LHCN-M2 (cell line): ENCODE measurements at places on chromosomes 11 and 22. TPM values are rescaled to one million over a fixed set of nuclear protein-coding genes. Genes with fewer than 3 reads are reported as not detected.

The OR52N5 gene
- total RNA-seq: not detected in 2 replicates

The KCTD14 gene
- 1.2 and 1.9 TPM in 2 replicates for total RNA-seq

The RAG2 gene
- total RNA-seq: not detected in 2 replicates

The RFPL1 gene
- not detected in 2 replicates for total RNA-seq

The OR51B2 gene
- total RNA-seq: not detected in 2 replicates

The TMEM121B gene
- total RNA-seq: 0.13 and 0.29 TPM in 2 replicates

The NECTIN1 gene
- total RNA-seq: 3.3 and 3.8 TPM in 2 replicates

The BTG4 gene
- total RNA-seq: 0.17 TPM in 1 of 2 replicates, not detected in the other

The PVALB gene
- not detected in 2 replicates for total RNA-seq

The CARNS1 gene
- 0.32 and 0.40 TPM in 2 replicates for total RNA-seq

The MIOX gene
- not detected in 2 replicates for total RNA-seq

The MS4A14 gene
- total RNA-seq: 0.11 TPM in 1 of 2 replicates, not detected in the other

The OR52A1 gene
- total RNA-seq: not detected in 2 replicates

The PLAAT3 gene
- 8.5 and 19.1 TPM in 2 replicates for total RNA-seq

The TRIM77 gene
- not detected in 2 replicates for total RNA-seq

The PLA2G3 gene
- total RNA-seq: not detected in 2 replicates

The TAGLN gene
- total RNA-seq: 486 and 622 TPM in 2 replicates

The KREMEN1 gene
- 4.3 and 5.8 TPM in 2 replicates for total RNA-seq

The OR52N1 gene
- total RNA-seq: not detected in 2 replicates

The TSKU gene
- 22.6 and 31.4 TPM in 2 replicates for total RNA-seq

The FIBIN gene
- total RNA-seq: 0.45 and 0.98 TPM in 2 replicates

The MIAT gene
- total RNA-seq: 0.17 and 0.19 TPM in 2 replicates

The SORL1 gene
- 0.06 and 0.26 TPM in 2 replicates for total RNA-seq

The ARHGAP8 gene
- total RNA-seq: not detected in 2 replicates

The OR8D4 gene
- not detected in 2 replicates for total RNA-seq

The ART1 gene
- not detected in 2 replicates for total RNA-seq

The CALCA gene
- not detected in 2 replicates for total RNA-seq

The NPAS4 gene
- 0.13 TPM in 1 of 2 replicates, not detected in the other for total RNA-seq

The ACR gene
- total RNA-seq: not detected in 2 replicates

The SLC22A6 gene
- total RNA-seq: not detected in 2 replicates

The SCGB1D1 gene
- total RNA-seq: not detected in 2 replicates

The RAB38 gene
- total RNA-seq: not detected in 2 replicates

The TBX1 gene
- total RNA-seq: 13.0 and 16.7 TPM in 2 replicates

The KRTAP5-7 gene
- not detected in 2 replicates for total RNA-seq

The MB gene
- not detected in 2 replicates for total RNA-seq

The FGF19 gene
- total RNA-seq: 0.11 TPM in 1 of 2 replicates, not detected in the other

The ZNF280A gene
- not detected in 2 replicates for total RNA-seq

The ENTHD1 gene
- not detected in 2 replicates for total RNA-seq

The RGL4 gene
- not detected in 2 replicates for total RNA-seq

The ANO9 gene
- total RNA-seq: not detected in 2 replicates

The NAA40 gene
- 17.6 and 18.3 TPM in 2 replicates for total RNA-seq

The SAA1 gene
- 1.7 and 1.9 TPM in 2 replicates for total RNA-seq

The CCDC73 gene
- total RNA-seq: not detected in 2 replicates

The SHISAL1 gene
- 0.29 and 1.3 TPM in 2 replicates for total RNA-seq

The SCGB1C1 gene
- not detected in 2 replicates for total RNA-seq

The OR52B2 gene
- not detected in 2 replicates for total RNA-seq

The DDTL gene
- total RNA-seq: 0.11 TPM in 1 of 2 replicates, not detected in the other

The TSGA10IP gene
- total RNA-seq: 0.06 TPM in 1 of 2 replicates, not detected in the other

The SCN3B gene
- total RNA-seq: not detected in 2 replicates

The GDPD4 gene
- total RNA-seq: not detected in 2 replicates

The KRTAP5-9 gene
- not detected in 2 replicates for total RNA-seq

The NOX4 gene
- 2.2 TPM in 1 of 2 replicates, not detected in the other for total RNA-seq

The TENM4 gene
- 0.06 TPM in 2 replicates for total RNA-seq

The ZNF280B gene
- total RNA-seq: 1.5 and 2.3 TPM in 2 replicates

The PKP3 gene
- 3.7 and 4.7 TPM in 2 replicates for total RNA-seq

The UPK3A gene
- not detected in 2 replicates for total RNA-seq
